ENCODE measurements at places on chromosomes 6 and 20.

GRCh38 chr6:15389084-15389764, 143.4 kb downstream of the JARID2 start:
- DNase-seq: peak; percentile 47

DNA sequence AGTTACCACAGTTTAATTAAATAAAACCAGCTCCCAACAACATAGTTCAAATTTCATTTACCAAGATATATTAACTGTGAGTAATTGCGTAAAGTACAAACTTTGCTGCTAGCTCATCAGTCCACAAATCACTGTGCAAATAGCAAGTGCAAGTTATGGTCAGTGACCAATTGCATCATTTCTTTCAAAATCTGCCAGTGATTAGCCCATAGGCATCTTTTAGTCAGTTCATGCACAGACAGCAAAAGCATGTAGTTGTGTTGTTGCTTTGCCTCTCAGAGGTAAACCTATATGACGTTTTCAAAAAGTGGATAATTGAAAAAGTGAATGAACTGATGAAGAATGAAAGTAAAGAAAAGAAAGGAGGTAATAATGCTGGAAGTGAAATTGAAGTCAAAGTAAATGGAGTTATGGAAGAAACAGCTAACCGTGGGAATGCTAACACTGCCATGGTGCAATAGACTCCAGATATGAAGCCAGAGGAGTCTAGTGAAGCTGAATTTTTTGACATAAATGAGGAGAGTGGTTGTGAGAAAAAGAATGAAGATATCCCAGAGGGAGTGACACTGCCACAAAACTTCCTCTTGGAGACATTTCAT, 36.5 kb downstream of the ENPP1 start:
- DNase-seq: no peak

DNA sequence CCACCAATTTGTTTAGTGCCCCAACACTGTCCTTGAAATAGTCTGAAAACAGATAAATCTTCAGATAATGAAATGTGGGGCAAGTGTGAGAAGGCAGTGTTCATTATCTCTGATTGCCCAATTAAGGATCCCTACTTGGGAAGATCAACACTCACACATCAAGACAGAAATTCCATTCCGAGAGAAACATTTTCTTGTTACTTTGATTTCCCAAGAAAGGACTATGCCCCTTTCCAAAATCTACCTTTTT, 16.2 kb downstream of the HMGN4 start:
- DNase-seq: no peak

- no peak for DNase-seq
Measured at GRCh38 chr6:89972025-89972381, 77.7 kb downstream of the GJA10 start.

DNA sequence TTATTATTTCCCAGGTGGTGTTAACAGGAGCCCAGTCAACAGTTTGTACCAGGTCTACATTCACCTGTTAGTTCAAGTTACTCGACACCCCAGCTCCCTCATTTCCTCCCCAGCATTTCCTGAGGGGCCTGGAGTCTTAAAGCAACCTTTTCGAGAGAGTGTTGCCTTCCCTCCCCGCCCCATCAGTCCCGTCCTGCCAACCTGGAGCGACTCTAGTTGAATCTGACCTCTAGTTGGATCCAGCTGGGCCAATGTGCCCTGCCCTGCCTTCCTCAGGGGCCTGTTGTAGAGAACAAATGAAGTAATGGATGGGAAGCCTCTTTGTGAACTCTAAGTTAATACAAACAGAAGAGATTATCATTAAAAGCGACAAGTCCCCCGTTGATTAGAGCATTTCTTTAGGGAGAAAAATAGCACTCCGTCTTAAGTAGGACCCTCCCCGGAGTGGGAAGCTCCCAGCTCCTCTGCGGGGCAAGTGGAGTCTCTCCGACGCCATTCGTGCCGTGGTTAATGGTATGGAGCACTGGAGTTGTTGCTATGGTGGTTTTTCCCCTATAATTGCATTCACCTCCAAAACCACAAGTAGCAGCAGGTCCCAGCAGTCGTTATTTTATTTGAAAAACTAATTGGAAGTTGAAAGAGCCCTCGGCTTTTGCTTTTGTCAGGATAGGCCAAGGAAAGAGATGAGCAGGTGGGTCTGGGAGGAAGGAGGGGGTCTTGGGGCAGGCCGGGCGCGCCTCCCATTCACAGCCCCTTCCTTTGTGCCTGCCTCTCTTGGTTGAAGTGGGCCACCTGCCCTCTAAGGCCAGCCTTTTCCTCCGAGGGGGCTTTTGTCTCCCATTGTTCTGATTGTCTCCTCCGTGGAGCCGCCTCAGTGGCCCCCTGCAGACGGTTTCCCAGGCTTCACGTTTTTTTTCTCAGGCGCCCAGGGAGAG, 16.1 kb downstream of the GHRH start:
- DNase-seq: no peak

Data from right hindlimb (tissue), 1 donor.